ENCODE measurements at places on chromosomes 7 and 10.

GRCh38 chr10:16854623-16855022, 37.4 kb upstream of the RSU1 start:
- peak; percentile 36 for DNase-seq

DNA sequence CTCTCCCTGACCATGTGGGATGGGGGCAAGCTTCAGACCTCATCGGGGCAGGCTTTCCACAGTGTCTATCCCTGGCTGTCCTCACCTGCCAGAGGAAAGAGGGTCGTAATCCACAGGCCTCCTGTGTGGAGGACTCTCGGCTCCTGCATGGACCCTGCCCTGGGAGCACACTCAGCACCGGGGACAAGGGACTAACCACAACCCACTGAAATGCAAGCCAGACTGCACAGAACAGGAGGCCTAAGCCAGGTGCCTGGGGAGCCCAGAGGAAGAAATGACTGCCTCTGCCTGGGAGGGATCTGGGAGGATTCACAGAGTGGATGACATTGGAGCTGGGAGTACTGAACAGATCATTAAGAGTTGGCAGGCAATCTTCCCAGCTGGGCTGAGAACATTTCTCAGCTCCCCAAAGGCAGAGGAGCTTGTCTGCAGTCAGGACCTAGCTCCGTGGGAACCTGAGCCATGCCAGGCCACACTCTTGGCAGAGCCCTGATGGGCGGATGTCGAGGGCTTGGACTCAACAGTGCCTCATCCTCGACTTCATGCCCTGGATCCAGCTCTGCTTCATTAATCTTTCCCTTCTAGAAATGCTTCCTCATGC, 213.4 kb downstream of the USP6NL start:
- DNase-seq, result no peak

DNA sequence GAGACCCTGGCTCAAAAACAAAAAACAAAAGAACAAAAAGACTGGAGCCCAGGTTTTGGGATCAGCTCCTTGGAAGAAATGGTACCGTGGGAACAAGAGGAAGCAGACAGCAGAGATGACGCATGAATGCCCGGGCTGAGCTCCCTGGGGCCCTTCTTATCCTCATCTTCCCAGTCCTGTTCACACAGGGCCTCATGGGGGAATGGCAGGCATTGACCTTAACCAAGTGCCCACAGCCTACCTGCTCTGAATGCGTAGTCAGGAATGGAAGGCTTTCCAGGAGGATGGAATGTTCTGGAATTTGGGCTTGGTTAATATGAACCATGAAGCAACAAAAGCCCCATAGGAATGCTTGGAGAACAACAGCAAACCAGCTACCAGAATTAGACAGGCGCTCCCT, 154.7 kb downstream of the PRPF18 start:
- DNase-seq, result no peak

- no peak for DNase-seq
Observed at GRCh38 chr7:130419658-130420057, 21.2 kb downstream of the CEP41 start.

- no peak for DNase-seq
Observed at GRCh38 chr7:131845573-131846314, 289.3 kb upstream of the PODXL start.
